Pons (tissue), 1 donor: ENCODE measurements at places on chromosomes 16 and 17.

DNA sequence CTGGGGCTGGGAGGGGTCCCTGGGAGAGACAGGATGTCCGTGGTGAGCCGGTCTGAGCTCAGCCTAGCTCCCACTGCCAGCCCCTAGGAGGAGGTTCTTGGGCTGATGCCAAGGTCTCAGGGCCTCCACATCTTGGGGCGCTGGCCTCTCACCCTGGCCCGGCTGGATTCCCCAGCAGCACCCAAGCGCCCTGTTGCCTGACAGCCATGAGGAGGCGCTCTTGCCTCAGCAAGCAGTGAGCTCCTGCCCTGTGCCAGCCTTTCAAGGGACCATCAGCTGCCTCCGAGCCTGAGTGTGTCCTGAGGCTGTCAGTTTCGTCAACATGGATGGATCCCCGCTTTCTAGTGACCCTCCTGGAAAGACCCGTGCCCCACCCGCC is 234.9 kb upstream of the CIBAR2 start:
- peak; percentile 34 for DNase-seq

GRCh38 chr17:58576679-58577367 is 62.4 kb upstream of the MTMR4 start:
- no peak for DNase-seq

DNA sequence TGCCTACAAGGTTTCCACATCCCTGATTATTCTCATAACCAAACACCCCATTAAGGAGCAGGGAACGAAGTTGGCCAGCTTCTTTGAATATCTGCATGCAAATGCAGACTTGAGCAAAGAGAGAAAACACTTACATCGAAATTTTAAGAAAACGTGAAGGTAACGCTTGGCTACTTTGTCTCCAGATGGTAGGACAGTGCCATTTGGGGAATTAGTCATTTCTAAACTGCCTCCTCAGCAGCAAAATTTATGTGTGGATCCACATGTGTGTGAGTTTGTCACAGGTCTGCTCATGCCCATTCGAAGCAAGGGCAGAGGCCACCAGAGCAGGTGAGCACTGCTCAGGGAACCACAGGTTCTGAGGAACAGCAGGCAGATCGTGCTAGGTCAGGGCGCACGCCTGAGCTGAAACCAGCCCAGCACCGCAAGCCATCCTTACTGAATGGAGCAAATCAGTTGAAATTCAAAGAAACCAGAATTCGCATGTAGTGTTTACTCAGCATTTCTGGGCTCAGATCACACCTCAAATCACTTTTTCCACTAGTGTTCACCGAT is 80.1 kb downstream of the SOCS1 start:
- DNase-seq = no peak

GRCh38 chr17:37718324-37719048 is 26.4 kb downstream of the HNF1B start:
- DNase-seq = no peak

- DNase-seq = no peak
Observed at GRCh38 chr16:81592353-81592866, 147.8 kb downstream of the CMIP start.

- no peak for DNase-seq
Observed at GRCh38 chr17:82941021-82942001, 101.5 kb upstream of the ZNF750 start.

DNA sequence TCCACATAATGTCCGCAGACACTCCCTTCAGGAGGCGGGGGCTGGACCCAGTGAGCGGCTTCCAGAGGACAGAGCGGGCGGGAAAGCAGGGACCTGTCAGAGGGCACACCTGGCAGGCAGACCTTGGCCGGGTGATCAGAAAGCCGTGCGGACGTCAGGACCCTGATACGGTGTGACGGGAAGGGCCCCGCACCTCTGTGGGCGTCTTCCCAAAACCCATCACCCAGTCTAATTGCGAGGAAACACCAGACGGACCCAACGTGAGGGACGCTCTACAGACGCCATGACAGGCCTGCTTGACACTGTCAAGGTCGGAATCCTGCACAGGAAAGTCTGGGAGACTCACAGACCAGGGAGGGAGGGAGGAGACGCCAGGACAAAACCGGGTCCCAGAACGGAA is 8.4 kb downstream of the LMF1 start:
- no peak for DNase-seq

DNA sequence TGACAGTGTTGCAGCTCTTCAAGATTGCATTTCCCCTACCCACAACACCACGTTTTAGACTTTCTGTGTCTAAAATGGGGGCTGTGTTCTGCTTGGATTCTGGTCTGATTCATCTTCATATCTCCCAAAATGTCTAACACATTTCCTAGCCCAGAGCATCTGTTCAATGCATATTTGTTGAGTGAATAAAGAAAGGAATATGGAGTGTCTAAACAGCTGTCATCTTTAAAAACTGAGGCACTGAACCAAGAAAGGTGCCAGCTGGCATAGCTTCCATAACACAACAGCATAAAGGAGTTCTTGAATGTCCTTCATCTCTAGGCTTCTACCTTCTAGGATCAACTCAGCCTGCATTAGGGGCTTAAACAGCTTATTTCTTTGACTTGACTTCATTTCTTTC is 67.4 kb downstream of the CDH11 start:
- no peak for DNase-seq

DNA sequence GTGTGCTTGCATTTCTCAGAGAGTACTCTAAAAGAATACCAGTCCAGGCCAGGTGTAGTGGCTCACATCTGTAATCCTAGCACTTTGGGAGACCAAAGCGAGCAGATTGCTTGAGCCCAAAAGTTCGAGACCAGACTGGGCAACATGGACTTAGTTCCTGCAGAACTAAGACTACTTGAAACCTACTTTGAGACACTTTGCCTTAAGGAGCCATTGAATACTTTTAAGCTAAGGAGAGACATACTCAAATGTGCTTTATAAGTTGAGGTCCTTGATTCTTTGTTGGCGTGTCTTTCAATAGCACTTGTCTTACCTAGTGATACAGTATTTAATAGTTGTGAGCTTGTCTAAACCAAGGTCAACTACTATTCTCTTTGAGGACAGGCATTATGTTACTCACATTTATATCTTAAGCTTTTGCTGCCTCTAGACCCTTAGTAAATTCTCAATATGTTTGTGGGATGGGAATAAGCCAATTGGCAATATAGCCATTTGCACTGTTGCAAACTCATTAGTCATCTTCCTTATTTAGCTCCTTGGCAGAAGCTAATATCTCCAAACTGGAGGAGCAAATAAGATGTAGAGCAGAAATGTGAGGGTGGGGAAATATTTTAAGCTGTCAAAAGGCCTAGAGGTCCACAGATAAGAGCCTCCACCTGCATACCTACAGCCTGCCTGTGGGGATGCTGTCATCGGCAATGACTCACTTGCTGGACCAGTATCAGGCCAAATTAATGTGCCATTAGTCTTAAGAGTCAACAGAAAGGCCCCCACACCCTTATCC is 16.3 kb downstream of the SCPEP1 start:
- DNase-seq = no peak

GRCh38 chr16:1330260-1330914 is 3.1 kb upstream of the BAIAP3 start:
- no peak for DNase-seq

GRCh38 chr17:14042411-14042810 is 26.9 kb upstream of the COX10 start:
- no peak for DNase-seq

DNA sequence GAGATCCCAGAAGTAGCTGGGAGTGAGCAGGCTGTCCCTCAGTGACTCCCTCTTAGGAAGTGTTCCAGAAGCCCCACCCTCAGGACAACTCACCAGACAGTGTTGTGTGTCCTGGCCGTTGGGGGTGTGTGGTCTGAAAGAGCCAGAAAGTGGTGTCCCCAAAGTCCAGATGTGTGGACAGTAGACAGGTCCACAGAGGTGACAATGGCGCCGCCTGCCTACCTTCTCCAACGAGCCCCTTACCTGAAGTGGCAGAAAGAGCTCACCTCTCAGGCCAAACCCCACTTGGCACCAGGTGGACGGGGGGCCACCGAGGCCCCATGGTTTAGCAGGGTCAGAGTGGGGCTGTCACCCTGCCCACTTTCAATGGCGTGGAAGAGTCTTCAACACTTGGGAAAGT is 19.9 kb downstream of the C17orf100 start:
- DNase-seq = no peak

GRCh38 chr17:6782244-6782643 is 6.2 kb downstream of the FBXO39 start:
- no peak for DNase-seq

- DNase-seq = no peak
Observed at GRCh38 chr17:77959126-77959925, 823 bp downstream of the TNRC6C start.

- DNase-seq = no peak
Observed at GRCh38 chr17:17495536-17496188, 533 bp downstream of the RASD1 start.

- DNase-seq = no peak
Observed at GRCh38 chr16:1820096-1820945, 6.3 kb downstream of the HAGH start.

GRCh38 chr17:5897275-5897911 is 172.8 kb upstream of the WSCD1 start:
- peak; percentile 67 for DNase-seq

- DNase-seq = no peak
Observed at GRCh38 chr17:36195434-36196130, 976 bp downstream of the CCL3L1 start.

GRCh38 chr17:47279062-47279801 is 25.6 kb downstream of the ITGB3 start:
- DNase-seq = peak; percentile 65

- peak; percentile 89 for DNase-seq
Observed at GRCh38 chr16:66335704-66336329, 30.7 kb upstream of the CDH5 start.

- DNase-seq = no peak
Observed at GRCh38 chr17:68579194-68579927, 21.8 kb downstream of the FAM20A start.

DNA sequence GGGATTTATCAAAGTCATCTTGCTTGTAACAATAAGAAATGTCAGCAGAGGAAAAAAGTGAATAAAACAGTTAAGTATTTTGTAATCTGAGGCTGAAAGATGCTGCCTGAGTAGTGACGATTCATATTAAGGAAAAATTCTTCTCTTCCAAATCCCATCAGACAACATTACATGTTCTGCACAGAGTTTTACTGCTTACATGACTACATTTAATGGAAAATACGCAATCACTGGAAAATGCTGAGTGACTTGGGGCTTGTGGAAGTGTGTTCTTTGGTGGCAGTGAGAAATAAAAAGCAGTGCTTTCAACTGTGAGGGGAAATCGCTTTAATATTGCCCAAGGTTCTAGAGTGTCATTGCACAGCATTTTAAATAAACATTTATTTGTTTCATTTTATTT is 1025.2 kb upstream of the GOT2 start:
- DNase-seq = no peak

- DNase-seq = no peak
Observed at GRCh38 chr16:23141033-23141432, 8.2 kb downstream of the USP31 start.

DNA sequence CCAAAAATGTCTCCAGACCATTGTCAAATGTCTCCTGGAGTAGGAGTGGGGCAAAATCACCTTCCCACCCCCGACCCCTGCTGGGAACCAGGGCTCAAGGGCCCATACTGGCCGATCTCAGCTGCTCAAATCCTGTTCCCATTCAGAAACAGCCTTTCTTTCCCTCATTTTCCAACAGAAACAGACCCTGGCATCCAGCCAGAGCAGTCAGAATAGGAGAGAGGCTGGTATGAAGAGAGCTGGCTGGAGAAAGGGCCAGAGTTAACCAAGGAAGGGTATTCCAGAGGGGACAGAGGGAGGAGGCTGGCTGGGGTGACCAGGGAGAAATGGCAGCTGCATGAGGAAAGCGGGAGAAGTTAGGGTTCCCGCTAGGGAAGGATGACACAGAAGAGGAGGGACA is 199.1 kb downstream of the XYLT1 start:
- peak; percentile 82 for DNase-seq

DNA sequence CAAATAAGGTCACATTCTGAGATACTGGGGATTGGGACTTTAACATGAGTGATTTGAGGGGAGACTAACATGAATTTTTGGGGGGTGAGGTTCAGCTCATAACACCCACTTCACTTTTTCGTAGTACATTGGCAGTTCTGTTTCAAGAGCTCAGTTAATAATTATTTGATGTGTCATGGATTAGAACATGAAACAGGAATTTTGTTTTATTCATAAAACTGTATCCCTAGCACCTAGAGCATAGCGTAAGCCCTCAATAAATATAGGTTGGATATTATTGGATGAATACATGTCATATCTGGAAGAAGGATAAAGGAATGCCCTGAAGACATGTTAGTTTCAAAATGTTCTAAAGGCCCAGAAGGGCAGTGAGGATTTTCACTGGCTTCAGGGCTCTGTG is 119.8 kb downstream of the PRKCA start:
- no peak for DNase-seq

DNA sequence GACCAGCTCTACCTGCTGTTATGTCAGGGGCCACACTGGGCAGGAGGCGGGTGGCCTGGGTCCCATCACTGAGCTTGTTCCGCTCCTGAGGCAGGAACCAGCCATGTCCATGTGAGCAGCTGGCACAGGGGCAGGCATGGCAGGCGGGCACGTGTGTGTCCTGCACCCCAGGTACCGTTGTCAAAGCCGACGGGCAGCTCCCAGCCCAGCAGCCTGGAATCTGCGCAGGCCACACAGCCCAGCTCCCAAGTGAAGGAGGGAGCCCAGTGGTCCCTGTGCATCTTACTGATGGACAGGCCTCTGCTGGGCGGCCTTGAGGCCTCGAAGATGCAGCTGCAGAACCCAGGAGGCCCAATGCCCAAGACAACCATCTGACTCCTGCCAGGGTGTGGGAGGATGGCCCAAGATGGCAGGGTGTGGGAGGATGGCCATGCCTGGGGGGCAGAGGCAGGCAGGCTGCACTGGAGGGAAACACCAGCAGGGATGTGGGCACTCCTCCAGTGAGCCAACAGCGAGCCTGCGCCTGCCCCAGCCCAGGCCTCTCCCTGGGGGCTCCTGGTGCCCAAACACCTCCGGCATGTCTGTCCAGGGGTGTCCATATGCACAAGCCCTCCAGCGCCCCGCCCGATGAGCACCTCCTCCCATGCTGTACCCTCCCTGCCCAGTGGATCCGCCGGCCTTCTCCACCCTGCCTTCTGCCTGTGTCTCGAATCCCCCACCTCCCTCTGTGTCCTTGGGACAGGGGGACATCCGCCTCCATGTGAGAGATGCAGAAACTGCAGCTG is 12.8 kb downstream of the FAM83G start:
- no peak for DNase-seq

GRCh38 chr17:36931697-36932382 is 5.4 kb upstream of the LHX1 start:
- no peak for DNase-seq
